ENCODE measurements at places on chromosomes 4 and X.

GRCh38 chrX:129529685-129530281, 6.5 kb upstream of the SMARCA1 start:
- DNase-seq, result no peak

DNA sequence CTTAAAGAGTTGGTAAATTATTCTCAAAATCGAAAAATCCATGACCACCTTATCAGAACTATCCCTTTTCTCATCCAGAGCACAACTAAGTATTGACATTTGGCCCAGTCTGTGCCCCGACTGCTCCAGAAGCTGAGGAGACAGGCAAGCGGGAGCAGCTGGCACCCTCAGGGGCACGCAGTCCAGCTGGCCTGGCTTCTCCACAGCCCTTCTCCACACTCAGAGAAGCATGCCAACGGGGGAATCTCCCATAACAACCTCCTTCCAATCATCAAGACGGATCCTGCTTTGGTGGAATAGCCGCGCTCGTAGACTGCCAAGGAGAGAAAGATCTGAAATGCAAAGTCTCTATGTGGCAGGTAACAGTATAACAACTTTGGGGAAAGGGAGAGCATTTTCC, 85.4 kb downstream of the AFAP1 start:
- DNase-seq, result no peak

- no peak for DNase-seq
Observed at GRCh38 chrX:97308171-97308570, 424.5 kb downstream of the RPA4 start.

- DNase-seq, result no peak
Observed at GRCh38 chr4:54517781-54518444, 139.8 kb upstream of the KIT start.

- no peak for DNase-seq
Observed at GRCh38 chr4:173398779-173399415, at the start of gene SCRG1. Gene SCRG1, minus strand, starts transcription at chr4:173399116. Its CDS starts 7,702 bp downstream, at chr4:173391414.

DNA sequence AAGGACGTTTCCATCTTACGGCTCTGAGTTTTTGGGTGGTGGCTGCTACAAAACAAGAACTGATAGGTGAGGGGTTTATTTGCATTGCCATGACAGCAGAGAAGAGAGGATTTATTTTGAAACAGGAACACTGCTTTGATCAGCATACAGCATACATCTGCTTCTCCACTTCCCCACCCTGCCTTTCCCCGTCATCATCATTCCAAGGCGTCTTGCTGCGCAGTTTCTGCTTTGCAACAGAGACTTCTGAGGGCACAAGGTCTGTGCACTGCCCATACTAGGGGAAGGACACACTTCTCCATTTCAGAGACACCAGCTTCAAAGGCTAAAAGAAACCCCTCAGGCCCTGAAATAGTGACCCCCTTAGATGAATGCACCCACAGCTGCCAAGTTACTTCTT, 19.1 kb downstream of the STARD8 start:
- no peak for DNase-seq

- DNase-seq, result no peak
Observed at GRCh38 chr4:120870279-120870673, 52.2 kb downstream of the PRDM5 start.

GRCh38 chrX:12891171-12891570, 15.2 kb upstream of the TLR8 start:
- no peak for DNase-seq

DNA sequence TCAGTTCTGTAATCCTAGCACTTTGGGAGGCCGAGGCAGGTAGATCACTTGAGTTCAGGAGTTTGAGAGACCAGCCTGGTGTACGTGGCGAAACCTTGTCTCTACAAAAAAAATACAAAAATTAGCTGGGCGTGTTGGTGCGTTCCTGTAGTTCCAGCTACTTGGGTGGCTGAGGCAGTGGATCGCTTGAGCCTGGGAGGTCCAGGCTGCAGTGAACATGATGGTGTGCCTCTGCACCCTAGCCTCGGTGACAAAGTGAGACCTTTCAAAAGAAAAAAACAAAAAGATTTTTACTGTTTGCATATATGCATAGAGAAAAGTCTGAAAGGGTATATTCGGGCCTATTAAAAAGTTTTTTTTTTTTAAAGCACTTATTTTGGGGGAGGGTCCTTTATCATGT, 76.1 kb downstream of the KDM6A start:
- DNase-seq, result no peak

- DNase-seq, result no peak
Observed at GRCh38 chr4:24067367-24068193, 177.7 kb upstream of the PPARGC1A start.

- no peak for DNase-seq
Observed at GRCh38 chrX:150542846-150543229, 25.6 kb upstream of the MTM1 start.

DNA sequence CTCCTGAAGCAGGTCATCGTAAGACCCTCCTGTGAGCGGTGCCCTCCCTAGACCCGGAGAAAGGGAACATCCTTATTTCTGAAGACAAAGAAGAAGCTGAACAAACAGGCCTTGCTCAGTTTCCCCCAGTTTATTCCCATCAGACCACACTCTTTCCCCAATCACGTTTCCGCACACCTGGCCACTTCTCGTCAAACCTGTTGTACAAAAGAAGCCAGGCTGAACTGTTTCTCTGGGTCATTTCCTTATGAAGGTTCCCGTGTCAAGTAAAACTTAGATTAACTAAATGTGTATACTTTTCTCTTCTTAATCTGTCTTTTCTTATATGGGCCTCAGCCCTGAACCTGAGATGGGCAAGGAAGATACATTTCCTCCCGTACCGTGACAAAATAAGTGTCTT, 111.6 kb upstream of the ENPP6 start:
- DNase-seq, result no peak

GRCh38 chr4:184471881-184472613, 2.3 kb downstream of the IRF2 start:
- no peak for DNase-seq

- DNase-seq, result no peak
Observed at GRCh38 chrX:117487421-117487820, 629.2 kb downstream of the KLHL13 start.

- DNase-seq, result no peak
Observed at GRCh38 chr4:85411386-85411785, 63.6 kb upstream of the ARHGAP24 start.

GRCh38 chr4:187814737-187815465, 180.7 kb upstream of the ZFP42 start:
- DNase-seq, result no peak

- no peak for DNase-seq
Observed at GRCh38 chrX:132059973-132060540, 37.0 kb downstream of the STK26 start.

- no peak for DNase-seq
Observed at GRCh38 chrX:136166221-136166855, 19.0 kb downstream of the FHL1 start.

- DNase-seq, result no peak
Observed at GRCh38 chr4:70958681-70959080, 34.8 kb upstream of the DCK start.

DNA sequence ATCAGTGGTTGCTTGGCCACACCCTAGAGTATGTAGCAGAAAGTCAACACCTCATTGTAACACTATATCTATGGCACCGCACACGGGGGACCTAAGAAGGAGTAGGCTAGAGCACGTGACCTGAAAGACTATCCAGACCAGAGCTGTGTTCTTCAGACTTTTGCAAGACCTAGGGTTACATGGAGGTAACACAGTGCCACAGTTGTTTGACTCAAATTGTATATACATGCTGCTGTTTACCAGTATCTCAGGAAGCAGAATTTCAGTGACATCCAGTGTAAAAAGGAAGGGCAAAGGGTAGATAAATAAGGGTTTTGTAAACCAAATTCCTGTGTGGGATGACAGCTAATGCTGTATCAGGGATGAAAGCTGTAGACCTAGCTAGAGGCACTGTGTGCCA, 30.2 kb downstream of the PNMA6A start:
- DNase-seq, result no peak

DNA sequence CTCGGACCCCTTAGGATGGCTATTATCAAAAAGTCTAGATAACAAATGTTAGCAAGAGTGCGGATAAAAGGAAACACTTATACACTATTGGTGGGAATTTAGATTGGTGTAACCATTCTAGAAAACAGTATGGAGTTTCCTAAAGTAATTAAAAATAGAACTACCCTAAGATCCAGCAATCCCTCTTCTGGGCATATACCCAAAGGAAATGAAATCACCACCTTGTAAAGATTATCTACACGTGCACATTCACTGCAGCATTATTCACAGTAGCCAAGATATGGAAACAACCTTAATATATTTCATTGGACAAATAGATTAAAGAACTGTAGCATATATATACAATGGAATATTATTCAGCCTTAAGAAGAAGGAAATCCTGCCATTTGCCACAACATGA, 462.4 kb downstream of the IQCM start:
- DNase-seq, result no peak

DNA sequence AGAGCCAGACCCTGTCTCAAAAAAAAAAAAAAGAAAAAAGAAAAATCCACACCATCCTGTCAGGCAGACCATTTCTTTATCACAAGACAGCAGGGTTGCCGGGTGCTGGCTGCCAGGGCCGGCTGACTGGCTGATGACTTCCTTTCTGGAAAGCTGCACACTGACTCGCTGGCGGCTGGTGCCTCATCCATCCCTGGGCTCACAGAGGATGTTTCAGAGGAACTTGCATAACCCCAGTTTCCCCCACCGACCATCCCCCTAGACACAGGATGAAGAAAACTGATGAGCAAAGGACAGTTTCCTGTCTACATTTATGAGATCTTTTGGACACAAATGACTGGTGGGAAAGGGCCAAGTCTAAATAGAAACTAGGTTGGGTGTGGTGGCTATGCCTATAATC, 14.1 kb downstream of the HPSE start:
- DNase-seq, result peak; percentile 68

DNA sequence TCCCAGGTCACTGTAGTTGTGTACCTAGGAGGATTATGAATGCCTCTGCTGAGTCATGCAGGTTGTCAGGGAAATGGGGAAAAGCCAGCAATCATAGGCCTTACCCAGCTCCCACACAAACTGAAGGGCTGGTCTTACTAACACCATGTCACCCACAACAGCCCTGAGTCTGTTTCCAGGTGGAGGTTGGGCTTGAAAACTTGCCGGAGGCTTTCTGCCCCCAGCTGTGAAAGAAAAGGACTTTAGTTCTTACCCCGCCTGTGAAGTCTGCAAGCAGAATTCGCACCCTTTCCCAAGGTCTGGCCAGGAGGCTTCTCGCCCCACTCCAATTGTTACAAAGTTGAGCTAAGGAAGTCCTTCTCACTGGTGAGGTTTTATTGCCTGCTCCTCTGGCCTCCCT, 143.9 kb downstream of the RPS6KA6 start:
- no peak for DNase-seq
